ENCODE measurements at places on chromosomes 4 and X.
A peak's percentile ranks its signal among the peaks of the same experiment; 100 is the strongest.

GRCh38 chrX:2715066-2715600 is 24.0 kb downstream of the CD99 start:
- no peak for DNase-seq

GRCh38 chr4:112073181-112073580 is 72.1 kb upstream of the FAM241A start:
- DNase-seq: peak; percentile 60

DNA sequence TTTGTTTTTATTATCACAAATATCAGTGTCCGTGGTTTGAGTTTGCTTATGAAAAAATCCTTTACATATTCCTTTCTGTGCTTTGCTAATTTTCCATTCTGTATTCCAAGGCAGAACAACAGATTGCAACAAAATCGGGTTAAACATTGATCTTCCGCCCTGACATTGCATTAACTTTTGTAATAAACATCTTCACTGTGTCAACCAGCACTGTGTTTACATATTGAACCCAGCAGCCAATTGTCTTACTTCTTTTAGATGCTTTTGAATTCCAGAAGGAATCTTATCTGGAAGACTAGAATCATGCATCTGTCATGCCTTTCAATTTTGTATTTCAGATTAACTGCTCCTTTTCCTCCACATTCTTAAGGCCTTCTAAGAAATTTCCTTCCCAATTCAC is 147.8 kb upstream of the CXXC4 start:
- DNase-seq: no peak

DNA sequence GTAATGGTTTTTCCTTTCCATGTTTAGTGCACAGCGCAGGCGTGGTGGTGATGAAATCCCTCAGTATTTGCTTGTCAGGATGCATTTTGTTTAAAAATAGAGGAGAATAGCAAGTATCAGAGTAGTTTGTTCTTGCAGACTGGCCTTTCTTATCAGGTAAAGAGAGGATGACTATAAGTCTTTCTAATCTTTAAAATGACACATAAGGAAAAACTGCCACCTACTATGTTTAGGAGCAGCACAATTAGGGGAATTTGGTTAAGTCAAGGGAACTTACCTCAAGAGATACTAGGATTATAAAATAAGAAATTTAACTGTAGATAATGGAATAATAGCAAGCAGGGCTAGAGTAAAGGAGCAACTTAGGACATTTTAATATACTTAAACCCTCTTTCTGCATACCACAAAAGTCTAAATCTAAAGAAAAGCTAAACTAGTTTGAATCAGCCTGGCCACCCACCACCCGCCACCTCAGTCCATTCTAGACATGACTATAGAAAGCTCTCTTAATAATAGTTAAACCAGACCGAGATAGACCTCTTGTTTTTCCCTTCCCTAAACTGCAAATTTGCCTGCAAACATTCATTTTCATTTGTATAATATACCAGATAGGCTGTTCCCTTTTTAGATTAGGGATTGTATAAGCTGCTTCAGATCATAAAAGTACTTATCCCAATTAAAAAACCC is 62.0 kb downstream of the APOOL start:
- DNase-seq: no peak

- DNase-seq: peak; percentile 4
These were observed 169.4 kb upstream of the TEX13C start for GRCh38 chrX:125150231-125150630.

DNA sequence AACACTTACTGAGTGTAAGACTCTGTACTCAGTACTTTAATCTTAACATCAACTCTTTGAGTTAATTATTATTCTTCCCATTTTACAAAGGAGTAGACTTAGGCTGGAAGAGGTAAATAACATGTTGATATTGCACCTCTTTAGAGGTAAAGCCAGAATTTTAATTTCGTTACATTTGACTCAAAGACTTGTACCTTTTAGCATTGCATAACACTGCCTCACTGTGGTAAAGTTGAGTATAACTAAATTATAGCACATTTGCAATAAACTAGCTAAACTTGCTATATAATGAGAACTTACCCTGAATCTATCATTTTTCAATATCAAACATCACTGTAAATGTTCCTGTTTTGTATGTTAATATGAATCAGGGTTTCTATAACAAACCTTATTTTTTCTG is 218.5 kb downstream of the PRR32 start:
- DNase-seq: no peak

- no peak for DNase-seq
These were observed 75.4 kb downstream of the ZNF827 start for GRCh38 chr4:145863191-145863590.

- no peak for DNase-seq
These were observed 124.6 kb downstream of the RRAGB start for GRCh38 chrX:55841962-55842752.

GRCh38 chr4:133148690-133149363 is at the start of gene PCDH10:
Gene PCDH10, plus strand, starts transcription at chr4:133149294. Its CDS starts 847 bp downstream, at chr4:133150141.
- DNase-seq: peak; percentile 95

- no peak for DNase-seq
These were observed 76.5 kb downstream of the STIM2 start for GRCh38 chr4:26937139-26937538.

GRCh38 chrX:150692831-150693724 is at the start of gene MTMR1:
Gene MTMR1, plus strand, starts transcription at chrX:150693396. Its CDS starts 135 bp downstream, at chrX:150693531.
- DNase-seq: peak; percentile 14

GRCh38 chr4:117514391-117515175 is 429.2 kb upstream of the TRAM1L1 start:
- DNase-seq: no peak

GRCh38 chrX:3598046-3598605 is 115.3 kb downstream of the PRKX start:
- DNase-seq: no peak

DNA sequence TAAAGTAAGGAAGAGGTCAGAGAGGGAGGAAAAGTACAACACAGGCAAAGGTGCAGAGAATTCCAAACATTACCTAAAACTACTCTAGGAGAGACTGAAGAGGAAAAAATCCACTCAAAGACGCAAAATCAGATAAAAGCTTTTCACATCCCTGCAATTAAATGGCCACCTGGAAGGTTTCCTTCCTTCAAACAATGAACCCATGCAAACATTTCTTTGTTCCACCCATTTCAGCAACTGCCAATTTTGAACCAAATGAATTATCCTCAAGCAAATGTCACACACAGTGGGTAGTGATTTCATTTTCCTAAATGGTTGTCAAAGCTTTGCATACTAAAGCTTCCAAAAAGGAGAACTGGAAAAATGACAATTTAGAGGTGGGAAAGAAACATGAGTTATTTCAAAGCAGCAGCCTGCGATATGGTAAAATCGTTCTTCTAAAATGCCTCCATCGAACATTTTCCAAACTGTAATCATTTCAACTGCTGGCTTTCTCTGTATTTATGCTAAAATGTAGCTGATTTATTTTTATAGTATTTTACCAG is 45.0 kb downstream of the APBB2 start:
- DNase-seq: no peak

- no peak for DNase-seq
These were observed 26.0 kb upstream of the AWAT1 start for GRCh38 chrX:70208479-70208878.

GRCh38 chr4:122857160-122857559 is 30.5 kb downstream of the FGF2 start:
- no peak for DNase-seq

DNA sequence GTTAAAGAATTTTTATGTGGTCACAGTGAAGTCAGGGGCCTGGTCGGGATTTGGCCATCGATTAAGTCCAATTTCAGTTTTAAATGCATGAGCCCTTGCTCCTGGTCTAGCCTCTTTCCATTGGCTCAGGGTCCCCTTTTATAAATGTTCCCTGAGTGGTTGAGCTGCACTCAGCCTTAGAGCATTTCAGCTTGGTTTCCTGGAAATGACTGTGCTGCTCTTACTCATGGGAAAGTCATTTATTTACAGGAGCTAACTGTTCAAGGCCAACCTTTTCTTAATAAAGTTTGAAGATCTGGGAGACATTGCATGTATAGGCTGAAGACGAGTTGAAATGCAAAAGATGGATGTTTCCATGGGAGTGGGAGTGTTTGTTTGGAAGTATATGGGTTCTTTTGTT is 98.8 kb upstream of the CLNK start:
- DNase-seq: peak; percentile 85

DNA sequence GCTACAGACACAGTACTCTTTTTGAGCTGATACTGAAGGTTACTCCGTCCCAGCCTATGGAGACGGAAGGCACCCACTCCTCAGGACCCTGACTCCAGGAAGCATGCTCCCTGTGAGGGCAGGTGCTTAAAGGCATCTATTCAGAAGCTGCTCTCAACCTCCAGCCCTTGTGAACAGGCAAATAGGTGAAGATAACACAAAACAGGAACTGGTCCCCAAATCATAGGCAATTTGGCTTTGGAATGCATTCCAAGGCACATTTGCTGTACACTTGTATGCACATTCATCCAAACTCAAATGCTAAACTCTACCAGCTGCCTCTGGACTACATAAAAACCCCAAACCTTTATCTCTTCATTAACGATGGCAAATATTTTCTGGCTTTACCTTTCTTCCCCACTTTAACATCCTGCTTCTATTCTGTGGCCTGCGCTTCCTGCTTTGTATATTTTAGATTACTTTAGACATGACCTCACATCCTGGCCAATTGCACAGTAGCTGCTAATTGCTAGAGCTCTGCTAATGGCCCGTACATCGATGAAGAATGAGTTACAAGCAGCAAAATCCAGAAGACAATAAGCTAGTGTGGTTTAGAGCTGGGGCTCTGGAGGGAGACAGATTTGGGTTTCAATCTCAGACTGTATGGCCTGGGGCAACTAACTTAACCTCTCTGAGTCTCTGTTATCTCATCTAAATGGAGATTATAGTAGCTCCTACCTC is 3.2 kb downstream of the SEL1L3 start:
- no peak for DNase-seq

GRCh38 chrX:42954880-42955279 is 176.9 kb upstream of the PPP1R2C start:
- DNase-seq: no peak

DNA sequence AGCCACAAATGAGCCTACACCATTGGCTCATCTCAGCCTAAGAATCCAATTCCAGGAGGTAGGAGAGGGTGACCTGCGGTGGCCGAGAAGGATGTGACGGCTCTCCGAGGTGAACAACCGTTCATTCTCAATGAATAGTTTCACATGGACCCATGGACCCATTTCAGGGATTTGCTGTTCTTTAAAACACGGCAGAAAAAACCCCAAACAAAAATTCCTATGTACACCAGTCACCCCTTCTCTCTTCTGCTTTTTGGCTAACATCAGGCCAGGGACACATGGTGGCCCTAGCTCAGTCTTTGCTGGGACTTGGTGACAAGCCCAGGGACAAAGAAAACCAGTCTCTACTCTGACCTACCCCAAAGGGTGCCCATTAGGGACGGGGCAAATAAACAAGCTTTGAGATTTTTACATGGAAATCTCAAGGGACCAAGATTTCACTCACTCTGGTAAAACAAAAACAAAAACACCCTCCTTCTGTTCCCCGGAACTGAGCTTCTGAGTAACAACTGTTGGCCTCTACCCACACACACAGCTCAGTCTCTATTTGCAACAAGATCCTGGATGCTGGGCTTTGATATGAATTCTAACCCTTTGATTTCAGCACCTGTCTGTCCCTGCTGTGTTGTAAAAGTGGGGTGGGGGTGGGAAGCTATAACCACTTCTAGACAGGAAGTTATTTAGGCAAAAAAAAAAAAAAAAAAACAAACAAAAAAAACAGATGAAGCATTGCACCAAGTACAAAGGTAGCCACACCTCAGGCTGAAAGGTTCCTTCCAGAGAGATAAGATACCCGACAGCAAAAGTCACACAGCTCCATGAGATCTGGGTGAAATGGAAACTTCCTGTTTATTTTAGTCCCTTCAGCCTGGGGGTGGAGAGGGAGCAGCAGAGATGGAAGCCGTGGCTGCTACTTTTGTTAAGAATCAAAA is 49.0 kb downstream of the DDX3X start:
- DNase-seq: no peak

DNA sequence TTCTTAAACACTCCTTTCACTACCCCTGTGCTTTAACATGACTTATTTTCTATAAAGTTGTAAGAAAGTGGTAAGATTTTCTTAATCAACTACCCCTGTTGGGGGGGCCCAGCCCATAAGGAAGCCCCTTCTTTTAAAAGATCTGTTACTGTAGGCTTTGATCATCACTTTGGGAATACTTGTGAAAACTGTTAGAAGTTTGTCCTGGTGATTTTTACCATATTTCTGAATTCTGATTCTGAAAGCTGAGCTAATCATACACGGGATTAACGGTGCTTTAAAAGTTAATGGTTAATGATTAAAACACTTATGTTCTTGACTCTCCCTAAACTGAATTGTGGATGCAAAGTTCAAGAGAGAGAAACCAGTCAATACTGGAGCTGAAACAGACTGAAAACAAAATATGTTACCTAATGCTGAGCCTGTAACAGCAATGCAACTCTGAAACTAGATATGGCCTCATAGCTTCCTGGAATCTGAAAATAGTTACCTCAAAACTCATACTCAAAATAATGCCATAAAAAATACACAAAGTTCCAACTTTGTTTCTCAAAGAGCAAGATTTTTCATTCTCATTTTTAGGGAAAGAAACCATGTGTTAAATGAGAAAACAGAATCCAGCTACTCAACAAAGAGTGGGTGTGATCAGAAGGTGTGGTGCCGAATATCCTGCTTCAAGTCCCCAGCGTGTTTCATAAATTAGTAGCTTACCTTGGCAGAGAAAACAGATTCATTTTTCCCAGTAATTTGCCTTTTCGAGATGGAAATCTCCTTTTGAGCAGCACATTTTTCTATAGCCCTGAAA is 31.6 kb downstream of the ADH7 start:
- DNase-seq: peak; percentile 54

- DNase-seq: no peak
These were observed 426.8 kb downstream of the PPARGC1A start for GRCh38 chr4:23463071-23463470.

DNA sequence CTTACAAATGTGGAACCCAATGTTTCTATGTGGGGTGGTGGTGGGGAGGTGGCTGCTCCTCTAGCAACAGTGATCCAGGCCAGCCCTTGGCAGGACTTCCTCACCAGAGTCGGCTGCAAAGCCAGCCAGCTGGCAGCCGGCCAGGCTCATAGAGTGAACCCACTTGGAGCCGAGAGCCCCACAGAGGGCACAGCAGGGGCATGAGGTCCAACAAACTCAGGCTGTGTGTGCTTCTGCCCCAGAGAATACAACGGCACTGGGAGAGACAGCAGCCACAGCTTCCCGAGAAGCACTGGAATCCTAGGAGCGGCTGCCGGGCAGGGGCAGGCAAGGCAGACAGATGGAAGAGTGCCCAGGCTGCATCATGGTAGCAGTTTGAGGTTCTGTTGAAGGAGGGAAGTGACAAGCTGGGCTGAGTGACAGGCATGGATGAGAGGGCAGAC is 23.5 kb upstream of the SOWAHD start:
- no peak for DNase-seq

GRCh38 chrX:153645921-153646488 is 998 bp upstream of the DUSP9 start:
- DNase-seq: no peak

GRCh38 chr4:119657111-119657611 is 28.6 kb upstream of the PDE5A start:
- DNase-seq: peak; percentile 25

All from fibroblast of skin of scalp (primary cell).